ENCODE measurements at places on chromosomes 5 and 9.

DNA sequence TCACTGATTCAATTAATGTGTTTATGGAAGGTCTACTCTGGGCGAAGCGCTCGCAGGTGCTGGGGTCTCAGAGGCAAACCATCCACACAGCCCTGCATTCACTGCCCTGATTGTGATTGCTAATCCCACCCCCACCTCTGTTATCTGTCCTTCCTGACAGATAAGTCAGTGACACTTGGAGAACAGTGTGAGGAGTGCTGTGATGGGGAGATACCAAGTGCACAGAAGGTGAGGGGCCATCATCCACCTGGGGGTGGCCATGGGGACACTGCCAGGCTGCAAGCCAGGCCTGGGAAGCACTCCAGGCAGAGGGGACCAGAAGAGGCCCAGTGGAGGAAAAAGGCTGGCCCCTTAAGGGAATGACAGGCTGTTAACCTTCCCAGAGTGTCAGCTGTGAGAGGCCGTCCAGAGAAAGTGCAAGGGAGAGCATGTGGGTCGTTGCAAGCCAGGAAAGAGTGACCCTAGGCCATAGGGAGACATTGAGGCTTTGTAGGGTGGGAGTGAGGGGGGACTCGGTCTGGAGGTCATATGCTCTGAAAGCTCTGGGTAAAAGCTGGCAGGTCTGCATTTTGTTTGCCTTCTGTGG is 18.0 kb downstream of the IL9 start:
- peaks cover 2% of the 10 kb centered on the region for H3K27me3 ChIP-seq
- H3K4me1 ChIP-seq: no peaks in the 10 kb centered on the region
- no peaks in the 10 kb centered on the region for H3K36me3 ChIP-seq
- H3K4me3 ChIP-seq: no peak overlapping the region

DNA sequence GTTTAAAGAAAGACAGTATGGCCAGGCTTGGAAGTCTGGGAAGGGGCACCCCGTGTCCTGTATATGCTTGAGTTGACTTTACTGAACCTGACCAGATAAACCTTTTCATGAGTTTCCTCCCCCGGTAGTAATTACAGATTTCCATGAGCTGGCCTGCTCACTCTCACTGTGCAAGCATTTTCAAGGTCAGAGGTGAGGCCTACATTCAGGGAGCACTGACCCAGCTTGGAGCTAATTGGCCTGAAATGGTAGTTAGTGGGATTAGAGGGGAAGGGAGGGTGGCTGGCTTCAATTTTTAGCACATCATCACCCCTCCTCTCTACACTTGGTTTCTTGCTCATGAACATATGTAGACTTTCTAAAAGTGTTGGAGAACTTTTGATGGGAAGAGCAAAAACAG is 99.2 kb downstream of the PSAT1 start:
- H3K36me3 ChIP-seq: no peaks in the 10 kb centered on the region
- no peak overlapping the region for H3K4me3 ChIP-seq
- H3K27ac ChIP-seq: no peak overlapping the region
- H3K27me3 ChIP-seq: no peaks in the 10 kb centered on the region

DNA sequence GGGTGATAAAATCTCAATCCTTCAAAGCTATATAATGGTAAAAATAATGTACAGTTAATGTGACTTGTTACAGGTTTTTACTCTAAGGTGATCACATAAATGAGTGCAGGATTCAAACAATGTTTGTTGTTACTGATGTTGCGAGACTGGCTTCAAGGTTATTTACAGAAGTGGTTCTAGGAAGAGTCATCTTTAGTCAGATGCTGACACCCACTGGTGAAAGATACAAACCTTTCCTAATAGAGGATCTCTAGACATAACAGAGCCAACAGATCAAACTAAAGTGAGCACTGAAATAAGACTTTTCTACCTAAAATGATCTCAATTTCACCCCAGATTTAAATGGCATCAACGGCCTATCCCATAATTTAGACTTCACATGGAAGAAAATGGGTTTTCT is 20.2 kb downstream of the ARSB start:
- peaks cover 12% of the 10 kb centered on the region for H3K36me3 ChIP-seq
- no peaks in the 10 kb centered on the region for H3K27me3 ChIP-seq
- no peaks in the 10 kb centered on the region for H3K4me1 ChIP-seq
- no peak overlapping the region for H3K27ac ChIP-seq
- H3K4me3 ChIP-seq: no peak overlapping the region

DNA sequence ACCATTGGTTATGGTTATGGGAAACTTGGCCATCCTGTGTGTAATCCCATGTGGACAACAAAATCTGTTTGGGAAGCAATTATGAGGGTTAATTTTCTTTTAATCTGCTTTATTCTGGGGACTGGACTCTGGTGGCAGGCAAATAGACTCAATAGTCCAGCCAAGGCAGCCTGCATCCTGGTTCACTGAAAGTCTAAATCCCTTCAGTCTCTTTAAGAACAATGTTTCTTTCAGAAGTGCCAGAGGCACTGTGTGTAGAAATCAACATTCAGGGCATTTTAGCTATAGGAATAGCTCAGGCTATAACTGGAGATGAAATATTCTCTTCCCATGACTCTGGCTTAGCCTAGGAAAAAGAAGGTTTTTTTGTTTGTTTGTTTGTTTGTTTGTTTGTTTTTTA is 118.0 kb downstream of the SPATA31D1 start:
- H3K4me3 ChIP-seq: no peak overlapping the region
- no peak for DNase-seq
- H3K27ac ChIP-seq: no peak overlapping the region
- no peaks in the 10 kb centered on the region for H3K36me3 ChIP-seq

GRCh38 chr9:29066141-29066640 is 1492.9 kb upstream of the C9orf72 start:
- H3K4me3 ChIP-seq: no peak overlapping the region
- no peaks in the 10 kb centered on the region for H3K27me3 ChIP-seq
- DNase-seq: no peak
- H3K4me1 ChIP-seq: no peaks in the 10 kb centered on the region
- H3K36me3 ChIP-seq: no peaks in the 10 kb centered on the region

DNA sequence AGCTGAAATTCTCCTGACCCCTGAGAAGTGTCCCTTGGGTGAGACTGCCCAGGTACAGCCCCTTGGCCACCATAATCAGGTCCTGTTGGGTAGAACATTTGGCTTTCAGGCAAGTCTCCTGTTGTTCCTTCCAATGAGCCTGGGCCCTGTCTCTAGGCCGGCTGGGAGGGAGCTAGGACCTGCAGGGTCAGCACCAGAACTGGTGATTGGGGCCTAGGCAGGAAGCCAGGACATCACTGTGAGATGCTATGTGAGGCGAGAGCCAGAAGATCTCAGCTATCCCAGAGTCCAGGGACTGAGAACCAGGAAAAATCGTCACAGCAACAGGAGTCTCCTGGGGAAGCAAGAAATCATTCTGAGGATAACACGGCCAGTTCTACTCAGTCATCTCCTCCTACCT is 51.5 kb downstream of the PCDH1 start:
- no peak overlapping the region for H3K4me3 ChIP-seq
- DNase-seq: no peak
- no peak overlapping the region for H3K27ac ChIP-seq
- no peaks in the 10 kb centered on the region for H3K36me3 ChIP-seq

DNA sequence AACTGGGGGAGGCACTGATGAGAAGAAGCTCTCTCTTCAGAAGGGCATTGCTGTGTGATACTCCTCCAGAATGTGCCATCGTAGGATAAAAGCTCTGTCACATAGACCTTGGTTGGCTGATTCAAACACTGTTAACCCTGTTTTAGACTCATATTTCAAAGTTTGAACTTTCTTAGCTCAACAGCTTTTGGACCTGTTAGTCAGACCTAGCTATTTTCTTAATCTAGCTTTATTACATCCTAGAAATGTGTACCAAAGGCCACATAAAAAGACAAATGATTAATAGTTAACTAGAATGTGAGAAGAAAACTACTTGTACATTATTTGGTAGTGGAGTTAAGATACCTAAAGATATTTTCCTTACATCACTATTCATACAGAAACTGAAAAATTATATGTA is 4.3 kb downstream of the RHOBTB3 start:
- no peak overlapping the region for H3K4me3 ChIP-seq
- H3K4me1 ChIP-seq: peaks cover 8% of the 10 kb centered on the region
- H3K27ac ChIP-seq: no peak overlapping the region
- DNase-seq: no peak
- no peaks in the 10 kb centered on the region for H3K27me3 ChIP-seq
- peaks cover 2% of the 10 kb centered on the region for H3K36me3 ChIP-seq

DNA sequence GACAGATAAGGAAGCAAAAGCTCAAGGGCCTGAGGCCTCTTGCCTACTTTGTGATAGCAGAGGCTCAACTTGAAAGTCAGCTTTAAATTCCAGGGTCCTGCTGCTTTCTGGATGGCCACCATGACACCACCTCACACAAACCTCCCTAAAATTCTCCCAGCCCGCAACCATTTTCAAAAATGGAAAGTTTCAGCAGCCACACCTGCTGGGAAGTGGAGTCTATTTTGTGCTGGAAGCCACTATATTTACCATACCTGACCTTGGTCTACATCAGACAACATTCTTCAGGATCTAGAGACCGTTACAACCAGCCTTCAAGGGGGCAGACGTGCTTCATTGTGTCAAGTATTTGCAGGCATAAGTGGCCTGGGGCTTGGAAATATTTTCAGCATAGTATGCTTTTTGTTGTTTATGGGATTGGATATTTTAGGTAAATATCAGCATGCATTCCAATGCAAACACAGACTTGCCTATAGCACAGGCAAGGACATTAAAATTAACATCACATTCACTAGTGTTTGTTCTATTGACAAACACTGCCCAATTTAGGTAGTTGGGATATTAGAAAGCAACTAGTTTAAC is 50.9 kb downstream of the BOD1 start:
- DNase-seq: no peak
- no peaks in the 10 kb centered on the region for H3K27me3 ChIP-seq
- H3K36me3 ChIP-seq: no peaks in the 10 kb centered on the region
- H3K4me3 ChIP-seq: no peak overlapping the region
- H3K27ac ChIP-seq: no peak overlapping the region
- H3K4me1 ChIP-seq: no peaks in the 10 kb centered on the region

GRCh38 chr5:18970000-18970399 is 1018.0 kb downstream of the CDH18 start:
- no peak overlapping the region for H3K4me3 ChIP-seq
- H3K27ac ChIP-seq: no peak overlapping the region
- no peak for DNase-seq
- H3K27me3 ChIP-seq: no peaks in the 10 kb centered on the region
- H3K36me3 ChIP-seq: no peaks in the 10 kb centered on the region
- H3K4me1 ChIP-seq: no peaks in the 10 kb centered on the region

DNA sequence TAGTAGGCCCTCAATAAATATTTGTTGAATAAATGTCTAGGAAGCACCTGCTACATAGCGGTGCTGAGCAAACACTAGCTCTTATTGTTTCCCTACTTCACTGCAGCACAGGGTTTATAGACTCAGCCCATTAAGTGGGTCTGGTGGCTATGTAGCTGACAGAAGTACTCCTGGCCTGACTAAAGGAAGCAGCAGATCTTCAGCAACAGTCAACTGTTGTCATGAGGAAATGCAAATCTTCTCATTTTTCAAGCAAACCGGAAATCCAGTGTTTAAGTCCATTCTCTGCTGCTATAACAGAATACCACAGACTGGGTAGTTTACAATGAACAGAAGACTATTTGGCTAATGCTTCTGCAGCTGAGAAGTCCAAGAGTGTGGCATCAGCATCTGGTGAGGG is 2.8 kb upstream of the TEX10 start:
- H3K27ac ChIP-seq: no peak overlapping the region
- H3K36me3 ChIP-seq: no peaks in the 10 kb centered on the region
- no peak overlapping the region for H3K4me3 ChIP-seq
- no peaks in the 10 kb centered on the region for H3K27me3 ChIP-seq
- peaks cover 5% of the 10 kb centered on the region for H3K4me1 ChIP-seq
- DNase-seq: peak; percentile 18

DNA sequence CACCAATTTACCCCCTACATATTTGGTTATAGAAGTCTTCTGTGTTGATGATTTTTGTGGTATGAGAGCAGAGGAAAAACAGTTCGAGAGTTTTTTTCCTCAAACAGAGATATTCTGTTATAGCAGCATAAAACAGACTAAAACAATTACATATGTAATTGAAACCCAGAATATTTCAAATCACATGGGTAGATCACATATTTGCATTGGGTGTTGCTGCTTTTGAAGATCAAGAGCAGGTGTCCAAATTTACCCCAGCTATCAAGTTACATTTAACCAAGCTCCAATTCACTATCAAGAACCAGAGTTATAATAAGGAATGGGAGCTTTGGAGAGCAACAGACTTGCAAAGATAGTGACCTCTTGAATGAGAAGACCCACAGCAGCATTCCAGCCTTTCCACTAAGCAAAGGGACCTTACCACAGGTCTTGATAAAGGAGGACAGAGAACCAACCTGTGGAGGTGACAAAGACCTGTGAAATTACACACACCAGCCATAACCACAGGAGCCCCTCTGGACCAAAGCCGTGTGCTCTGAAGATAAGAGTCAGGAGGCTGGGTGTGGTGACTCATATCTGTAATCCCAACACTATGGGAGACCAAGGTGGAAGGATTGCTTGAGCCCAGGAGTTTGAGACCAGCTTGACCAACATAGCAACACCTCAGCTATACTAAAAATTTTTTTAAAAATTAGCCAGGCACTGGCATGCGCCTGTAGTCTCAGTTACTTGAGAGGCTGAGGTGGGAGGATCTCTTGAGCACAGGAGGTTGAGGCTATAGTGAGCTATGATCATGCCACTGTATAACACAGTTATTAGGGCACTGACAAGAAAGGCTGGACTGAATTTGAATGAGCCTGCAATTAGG is 4.0 kb upstream of the CCL28 start:
- no peaks in the 10 kb centered on the region for H3K27me3 ChIP-seq
- no peaks in the 10 kb centered on the region for H3K36me3 ChIP-seq
- H3K27ac ChIP-seq: no peak overlapping the region
- DNase-seq: no peak
- H3K4me1 ChIP-seq: no peaks in the 10 kb centered on the region
- H3K4me3 ChIP-seq: no peak overlapping the region

DNA sequence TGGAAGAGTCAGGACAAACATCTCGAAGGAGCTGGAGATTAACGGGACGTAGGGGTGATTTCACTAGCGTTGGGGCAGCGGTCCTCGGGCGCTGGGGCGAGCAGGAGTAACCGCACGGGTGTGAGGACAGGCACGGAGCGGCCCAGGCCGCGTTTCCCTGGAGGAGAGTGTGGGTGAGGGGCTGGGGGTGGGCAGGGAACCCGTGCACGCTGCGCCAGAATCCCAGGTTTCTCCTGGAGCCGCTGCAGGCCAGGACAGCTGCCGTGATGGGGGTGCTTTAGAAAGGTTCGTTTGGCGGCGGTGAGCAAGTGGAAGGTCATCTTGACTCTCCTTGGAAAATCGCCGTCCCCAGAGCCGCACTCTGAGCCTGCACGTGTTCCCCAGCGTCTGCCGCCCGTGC is 290.2 kb upstream of the IRX1 start:
- no peaks in the 10 kb centered on the region for H3K27me3 ChIP-seq
- H3K4me3 ChIP-seq: no peak overlapping the region
- H3K36me3 ChIP-seq: no peaks in the 10 kb centered on the region
- DNase-seq: no peak

GRCh38 chr5:102971676-102972293 is 148.2 kb downstream of the GIN1 start:
- H3K4me3 ChIP-seq: no peak overlapping the region
- H3K36me3 ChIP-seq: no peaks in the 10 kb centered on the region
- no peaks in the 10 kb centered on the region for H3K4me1 ChIP-seq
- no peaks in the 10 kb centered on the region for H3K27me3 ChIP-seq
- H3K27ac ChIP-seq: no peak overlapping the region

Measured in natural killer cell (primary cell).